Parietal lobe (tissue), 2 donors: ENCODE measurements at places on chromosomes 16 and 17. TPM values are rescaled to one million over a fixed set of nuclear protein-coding genes. Genes with fewer than 3 reads are reported as not detected.

Gene NOD2
- 0.31 TPM for total RNA-seq

Gene HSD11B2
- not detected for total RNA-seq

Gene SLC16A6
- total RNA-seq: 0.94 TPM

Gene CCL8
- not detected for total RNA-seq

Gene CACNA1H
- total RNA-seq: 32.9 TPM
